ENCODE measurements at places on chromosomes 5 and 9. TPM values are rescaled to one million over a fixed set of nuclear protein-coding genes. Genes with fewer than 3 reads are reported as not detected.

Gene SPATA31D4
- total RNA-seq, result not detected

DNA sequence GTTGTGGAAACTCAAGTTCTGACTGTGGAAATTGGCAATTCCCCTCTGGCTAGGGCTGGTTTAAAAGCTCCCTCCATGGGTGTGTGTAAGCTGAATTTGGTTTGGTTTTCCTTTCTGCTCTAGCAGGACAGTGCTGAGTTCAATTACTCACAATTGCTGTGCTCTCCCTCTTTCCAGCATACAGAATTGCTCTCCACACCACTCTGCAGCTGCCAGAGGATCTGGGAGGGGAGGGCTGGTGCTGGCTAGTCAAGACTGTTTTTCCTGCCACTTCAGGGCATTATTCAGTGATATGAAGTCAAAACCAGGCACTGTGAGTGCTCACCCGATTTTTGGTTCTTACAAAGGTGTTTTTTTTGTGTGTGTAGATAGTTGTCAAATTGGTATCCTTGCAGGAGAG is 336.9 kb upstream of the SLC24A2 start:
- peaks cover 5% of the 10 kb centered on the region for H3K36me3 ChIP-seq
- H3K4me1 ChIP-seq, result peaks cover 10% of the 10 kb centered on the region
- H3K4me3 ChIP-seq, result no peak overlapping the region
- no peak overlapping the region for H3K27ac ChIP-seq
- DNase-seq, result no peak

- H3K36me3 ChIP-seq, result no peaks in the 10 kb centered on the region
- no peak overlapping the region for H3K27ac ChIP-seq
- no peaks in the 10 kb centered on the region for H3K27me3 ChIP-seq
- H3K4me1 ChIP-seq, result peaks cover 14% of the 10 kb centered on the region
Observed at GRCh38 chr9:108838017-108838416, 17.8 kb downstream of the ACTL7B start.

- no peaks in the 10 kb centered on the region for H3K27me3 ChIP-seq
- H3K4me3 ChIP-seq, result no peak overlapping the region
- no peaks in the 10 kb centered on the region for H3K4me1 ChIP-seq
- DNase-seq, result no peak
- H3K27ac ChIP-seq, result no peak overlapping the region
Observed at GRCh38 chr5:2888520-2889060, 137.1 kb upstream of the IRX2 start.

DNA sequence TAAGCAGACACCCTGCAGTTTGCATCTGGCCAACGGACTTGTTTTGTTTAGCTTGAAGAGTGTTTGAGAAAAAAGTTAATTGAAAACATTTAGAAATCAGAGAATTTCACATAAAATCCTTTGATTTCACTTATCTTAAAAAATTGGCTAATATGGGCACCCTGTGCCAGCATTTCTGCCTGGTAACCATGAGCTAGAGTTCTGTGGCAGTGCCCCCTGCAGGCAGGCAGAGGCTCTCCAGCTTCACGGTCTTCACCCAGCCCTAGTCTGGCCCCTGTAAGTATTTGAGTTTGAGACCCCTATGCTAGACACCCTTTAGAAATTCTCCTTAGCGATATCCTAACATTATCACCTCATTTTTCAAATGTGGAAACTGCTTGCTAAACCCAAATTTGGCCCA is 18.8 kb upstream of the FANCC start:
- no peaks in the 10 kb centered on the region for H3K36me3 ChIP-seq
- no peak overlapping the region for H3K27ac ChIP-seq
- H3K4me1 ChIP-seq, result no peaks in the 10 kb centered on the region
- peaks cover 18% of the 10 kb centered on the region for H3K27me3 ChIP-seq

GRCh38 chr9:131769361-131769760 is 29.5 kb upstream of the RAPGEF1 start:
- no peaks in the 10 kb centered on the region for H3K4me1 ChIP-seq
- H3K36me3 ChIP-seq, result no peaks in the 10 kb centered on the region
- no peak for DNase-seq
- H3K27ac ChIP-seq, result no peak overlapping the region
- no peak overlapping the region for H3K4me3 ChIP-seq
- H3K27me3 ChIP-seq, result peaks cover 9% of the 10 kb centered on the region

Gene TMEM252
- total RNA-seq, result not detected

DNA sequence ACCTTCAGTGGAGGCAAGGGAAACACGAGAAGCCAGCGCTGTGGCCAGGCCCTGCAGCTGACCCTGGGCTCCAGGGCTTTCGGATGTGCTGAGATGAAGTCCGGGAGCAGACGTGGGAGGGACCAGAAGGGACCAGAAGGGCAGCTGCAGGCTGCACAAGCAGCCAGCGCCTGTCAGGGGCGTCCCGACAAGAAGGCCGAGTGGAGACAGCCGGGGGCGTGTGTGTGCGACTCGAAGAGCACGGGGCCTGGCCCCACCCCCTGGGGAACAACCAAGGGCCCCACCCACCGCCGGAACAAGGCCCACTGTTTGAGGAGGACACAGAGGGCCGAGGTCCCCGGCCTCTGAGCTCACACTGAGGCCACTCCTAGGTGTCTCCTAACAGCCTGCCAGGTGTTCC is 31.4 kb downstream of the SLC12A7 start:
- peaks cover 10% of the 10 kb centered on the region for H3K36me3 ChIP-seq
- H3K4me3 ChIP-seq, result no peak overlapping the region
- no peaks in the 10 kb centered on the region for H3K4me1 ChIP-seq
- no peak overlapping the region for H3K27ac ChIP-seq

DNA sequence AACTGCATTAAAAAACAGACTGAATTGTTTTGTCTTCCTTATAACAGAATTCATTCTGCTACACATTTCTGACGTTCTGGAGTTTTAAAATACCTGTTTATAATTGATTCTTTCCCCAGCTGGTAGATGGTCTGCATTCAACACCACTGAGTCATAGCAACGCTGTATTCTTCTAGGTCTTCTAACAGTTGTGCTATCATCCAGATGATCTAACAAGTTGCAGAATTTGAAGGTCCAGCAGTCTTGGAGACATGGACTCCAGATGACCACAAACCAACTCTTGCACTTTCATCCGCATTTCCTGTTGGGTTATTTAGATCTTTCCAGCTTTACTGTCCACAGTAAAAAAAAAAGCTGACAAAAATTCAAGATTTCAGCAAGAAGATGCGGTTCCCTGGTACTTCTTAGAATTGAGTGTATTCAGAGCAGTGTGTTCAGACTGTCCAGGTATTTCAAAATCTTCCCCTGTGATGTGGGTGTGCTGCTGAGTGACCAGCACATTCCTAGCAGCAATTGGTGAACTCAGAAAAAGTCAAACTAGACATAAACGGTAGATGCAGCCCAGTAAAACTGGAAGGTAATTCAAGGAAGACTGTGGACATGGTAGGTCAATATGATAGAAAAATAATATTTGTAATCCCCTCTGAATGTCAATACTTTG is 50.2 kb downstream of the CSNK1A1 start:
- no peak for DNase-seq
- H3K4me3 ChIP-seq, result no peak overlapping the region
- H3K36me3 ChIP-seq, result peaks cover 12% of the 10 kb centered on the region
- no peak overlapping the region for H3K27ac ChIP-seq
- H3K4me1 ChIP-seq, result peaks cover 1% of the 10 kb centered on the region

Gene CXCL14
- total RNA-seq, result not detected

DNA sequence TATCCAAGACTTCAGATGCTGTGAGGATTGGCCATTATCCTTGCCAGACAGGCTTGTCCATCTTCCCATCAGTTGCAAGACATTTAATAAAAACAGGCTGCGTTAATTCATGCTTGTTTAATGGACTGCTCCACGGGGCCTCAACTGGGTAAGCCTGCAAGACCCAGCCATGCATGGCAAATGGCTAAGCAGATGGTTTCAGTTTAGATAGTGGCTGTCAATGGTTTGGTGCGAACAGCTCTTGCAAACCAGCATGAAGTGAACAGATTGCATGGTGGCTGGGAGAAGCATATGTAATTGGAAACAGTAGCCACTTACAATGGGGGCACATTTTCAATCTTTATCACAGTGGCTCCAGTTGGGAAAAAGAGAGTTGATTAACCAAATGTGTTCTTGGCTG is 628.2 kb upstream of the KLF4 start:
- H3K36me3 ChIP-seq, result no peaks in the 10 kb centered on the region
- H3K4me3 ChIP-seq, result no peak overlapping the region
- no peak overlapping the region for H3K27ac ChIP-seq
- no peak for DNase-seq

DNA sequence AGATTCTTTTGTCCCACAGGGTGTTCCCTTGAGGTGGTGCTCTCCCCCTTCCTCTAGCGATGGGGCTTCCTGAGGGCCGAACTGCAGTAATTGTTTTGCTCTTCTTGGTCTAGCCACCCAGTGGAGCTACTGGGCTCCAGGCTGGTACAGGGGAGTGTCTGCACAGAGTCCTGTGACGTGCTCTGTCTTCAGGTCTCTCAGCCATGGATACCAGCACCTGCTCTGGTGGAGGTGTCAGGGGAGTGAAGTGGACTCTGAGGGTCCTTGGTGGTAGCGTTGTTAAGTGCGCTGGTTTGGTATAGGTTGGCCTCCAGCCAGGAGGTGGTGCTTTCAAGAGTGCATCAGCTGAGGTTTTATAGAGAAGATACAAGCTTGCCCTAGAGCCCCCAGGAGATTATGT is 20.4 kb upstream of the CEP72 start:
- DNase-seq, result no peak
- peaks cover 4% of the 10 kb centered on the region for H3K4me1 ChIP-seq
- peaks cover 34% of the 10 kb centered on the region for H3K27me3 ChIP-seq

GRCh38 chr9:4222357-4222756 is 77.5 kb downstream of the GLIS3 start:
- H3K4me3 ChIP-seq, result no peak overlapping the region
- no peak for DNase-seq
- peaks cover 7% of the 10 kb centered on the region for H3K4me1 ChIP-seq
- H3K27ac ChIP-seq, result no peak overlapping the region
- peaks cover 4% of the 10 kb centered on the region for H3K27me3 ChIP-seq

- H3K4me3 ChIP-seq, result no peak overlapping the region
- H3K27ac ChIP-seq, result no peak overlapping the region
- H3K27me3 ChIP-seq, result peaks cover 1% of the 10 kb centered on the region
- H3K4me1 ChIP-seq, result no peaks in the 10 kb centered on the region
Observed at GRCh38 chr9:84937180-84937579, 267.7 kb downstream of the NTRK2 start.

- no peak overlapping the region for H3K27ac ChIP-seq
- H3K4me1 ChIP-seq, result no peaks in the 10 kb centered on the region
- no peak overlapping the region for H3K4me3 ChIP-seq
Observed at GRCh38 chr5:135669416-135669815, 90.6 kb upstream of the CXCL14 start.
